ENCODE measurements at places on chromosomes 5 and 9.

DNA sequence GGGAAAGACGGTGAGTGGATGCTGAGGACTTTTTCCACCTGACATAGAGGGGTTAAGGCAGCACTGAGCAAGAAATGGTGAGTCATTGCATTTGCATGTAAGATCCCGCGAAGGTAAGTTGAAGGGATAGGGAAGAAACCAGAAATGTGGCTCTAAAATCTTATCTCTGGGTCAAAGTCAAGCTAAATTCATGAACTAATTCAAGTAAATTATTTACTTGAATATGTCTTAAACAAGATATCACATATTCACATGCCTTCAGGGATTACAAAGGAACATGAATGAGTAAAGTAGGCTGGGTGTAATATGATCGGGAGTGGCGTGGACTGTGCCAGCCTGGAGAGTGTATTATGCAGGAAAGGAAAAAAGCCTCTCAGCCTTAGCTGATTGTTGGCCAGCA lies 74.4 kb upstream of the EQTN start:
- no peak for DNase-seq

DNA sequence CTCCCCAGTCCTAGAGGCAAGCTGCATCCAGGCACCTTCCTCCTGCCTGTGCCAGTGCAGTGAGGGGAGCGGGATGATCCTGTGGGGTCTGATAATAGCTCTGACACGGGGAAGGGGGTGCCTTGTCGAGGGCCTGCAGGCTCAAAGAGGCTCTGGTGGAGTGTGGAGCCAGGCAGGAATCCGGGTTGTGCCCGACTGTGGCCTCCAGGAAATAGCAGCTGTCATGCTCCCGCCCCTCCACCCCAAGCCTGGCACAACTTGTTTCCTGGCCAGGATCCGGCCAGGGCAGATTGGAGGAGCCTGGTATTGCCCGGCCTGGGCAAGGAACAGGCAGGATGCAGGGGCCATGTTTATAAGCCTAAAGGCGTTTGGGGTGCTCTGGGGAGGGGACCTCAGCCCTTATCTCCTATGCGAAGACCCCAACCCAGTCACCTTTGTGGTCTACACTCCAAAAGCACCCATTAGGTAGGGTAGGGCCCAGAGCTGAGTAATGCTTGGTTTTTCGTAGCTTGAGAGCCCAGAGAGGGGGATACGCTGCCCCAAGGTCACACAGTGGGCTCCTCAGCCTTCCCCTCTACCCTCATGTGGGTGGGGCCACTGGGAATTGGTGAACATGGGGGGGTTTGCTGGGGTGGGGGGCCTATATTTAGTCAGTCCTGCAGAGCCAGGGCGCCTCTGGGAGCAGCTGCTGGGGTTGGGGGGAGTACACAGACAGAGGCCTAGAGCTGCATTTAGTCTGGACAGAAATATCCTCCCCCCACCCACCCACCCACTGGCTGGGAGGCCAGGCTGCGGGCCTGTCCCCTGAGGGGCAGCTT lies 12.2 kb downstream of the CXXC5 start:
- no peak for DNase-seq

DNA sequence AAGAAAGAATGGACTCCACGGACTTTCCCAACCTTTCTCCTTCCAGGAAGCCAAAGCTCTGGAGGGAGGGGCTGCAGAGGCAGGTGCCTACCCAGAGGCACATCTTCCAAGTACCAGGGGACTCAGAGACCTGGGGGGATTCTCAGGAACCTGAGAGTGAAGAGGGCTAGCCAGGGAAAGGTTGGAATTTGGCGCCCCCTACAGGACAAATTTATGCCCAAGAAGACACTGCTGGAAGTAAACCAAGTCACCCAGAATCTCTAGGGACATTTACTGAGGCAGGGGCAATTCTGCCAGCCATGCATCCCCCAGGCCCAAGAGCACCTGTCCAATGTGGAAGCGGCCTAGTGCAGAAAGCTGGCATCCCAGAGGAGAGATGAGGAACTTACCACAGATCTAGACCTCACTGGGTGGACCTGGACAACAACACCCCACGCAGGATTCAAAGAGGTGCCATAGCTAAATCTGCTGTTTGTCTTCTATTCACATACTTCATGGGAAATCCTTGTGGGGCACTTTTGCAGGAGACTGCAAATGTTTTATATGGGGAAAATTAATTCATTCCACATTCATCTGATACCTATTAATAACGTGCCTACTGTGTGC lies 25.9 kb upstream of the IDNK start:
- DNase-seq: no peak

GRCh38 chr5:147073098-147073497 lies 161.7 kb upstream of the STK32A start:
- no peak for DNase-seq

GRCh38 chr5:75566710-75567309 lies 44.4 kb upstream of the ANKDD1B start:
- no peak for DNase-seq

DNA sequence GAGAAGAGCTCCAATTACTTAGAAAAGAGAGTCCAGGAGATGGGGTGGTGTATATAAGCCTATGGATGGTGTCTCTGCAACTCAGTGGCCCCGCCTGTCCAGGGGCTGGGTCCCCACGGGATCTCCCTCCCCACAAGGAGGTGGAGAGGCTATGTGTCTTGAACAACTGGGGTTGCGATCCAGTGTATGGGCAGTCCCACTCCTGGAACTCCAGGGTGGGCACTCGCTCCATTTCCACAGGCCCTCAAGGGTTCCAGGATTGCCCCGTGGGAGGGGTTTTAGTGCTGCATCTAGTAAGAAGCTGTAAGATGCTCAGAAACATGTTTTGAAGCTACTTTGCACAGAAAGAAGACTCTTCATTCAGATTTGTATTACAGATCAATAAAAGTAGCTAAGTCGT lies 558 bp upstream of the SMAD5 start:
- no peak for DNase-seq

- DNase-seq: no peak
Measured at GRCh38 chr9:11874414-11874813, 818.8 kb upstream of the TYRP1 start.

DNA sequence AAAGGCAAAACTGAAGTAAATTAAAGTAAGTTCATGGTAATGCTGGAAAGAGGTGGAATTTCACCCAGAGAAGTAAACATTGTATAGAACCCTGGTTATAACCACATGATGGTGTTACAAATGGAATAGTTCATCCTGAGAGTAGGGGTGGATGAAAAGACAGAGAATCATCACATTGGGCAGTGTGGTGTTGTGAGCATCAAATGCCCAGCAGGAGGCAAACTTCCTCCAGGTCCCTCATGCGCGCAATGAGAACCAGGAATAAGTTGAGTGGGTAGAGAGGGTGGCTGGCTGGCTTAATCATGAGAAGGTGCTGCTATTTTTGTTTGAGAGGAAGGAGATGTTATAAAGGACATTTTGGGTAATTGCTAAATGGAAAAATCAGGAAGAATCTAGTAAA lies 163.3 kb upstream of the HMHB1 start:
- no peak for DNase-seq

DNA sequence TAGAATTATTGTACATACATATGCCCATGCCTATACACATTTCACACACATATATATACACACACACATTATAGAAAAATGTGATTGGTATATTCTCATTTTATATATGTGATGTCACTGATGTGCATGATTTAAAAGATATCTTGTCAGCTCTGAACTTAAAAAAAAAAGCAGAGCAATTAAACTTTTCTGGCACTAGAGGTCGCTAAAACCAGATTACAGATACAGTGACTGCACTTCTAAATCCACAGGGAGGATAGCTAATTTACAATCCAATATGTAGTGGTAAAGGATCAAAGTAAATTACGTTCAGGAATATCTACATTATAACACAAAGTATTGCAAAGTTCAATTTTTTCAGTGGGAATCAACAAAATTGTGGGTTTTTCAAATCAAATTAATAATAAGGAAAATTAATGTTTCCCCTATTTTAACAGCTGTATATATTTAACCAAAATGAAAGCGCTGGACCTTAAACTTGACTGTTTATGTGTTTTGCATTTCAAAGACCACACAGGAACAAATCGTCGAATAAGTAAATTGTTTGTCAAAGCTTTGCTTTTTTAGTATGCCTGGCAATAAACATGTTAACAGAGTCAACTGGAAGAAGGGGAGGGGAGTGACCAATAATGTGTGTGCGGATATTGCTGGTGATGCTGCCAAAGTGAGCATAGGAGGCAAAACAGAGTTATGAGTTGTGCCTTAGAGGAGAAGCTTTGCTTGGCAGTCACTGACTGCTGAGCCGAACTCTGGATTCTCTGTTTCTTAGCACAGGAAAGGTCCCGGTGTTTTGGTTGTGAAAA lies 1201.4 kb upstream of the C9orf72 start:
- DNase-seq: no peak

- no peak for DNase-seq
Measured at GRCh38 chr9:136840140-136840876, 2.0 kb upstream of the AJM1 start.

GRCh38 chr5:160438316-160439204 lies 16.9 kb downstream of the PTTG1 start:
- DNase-seq: peak; percentile 27

DNA sequence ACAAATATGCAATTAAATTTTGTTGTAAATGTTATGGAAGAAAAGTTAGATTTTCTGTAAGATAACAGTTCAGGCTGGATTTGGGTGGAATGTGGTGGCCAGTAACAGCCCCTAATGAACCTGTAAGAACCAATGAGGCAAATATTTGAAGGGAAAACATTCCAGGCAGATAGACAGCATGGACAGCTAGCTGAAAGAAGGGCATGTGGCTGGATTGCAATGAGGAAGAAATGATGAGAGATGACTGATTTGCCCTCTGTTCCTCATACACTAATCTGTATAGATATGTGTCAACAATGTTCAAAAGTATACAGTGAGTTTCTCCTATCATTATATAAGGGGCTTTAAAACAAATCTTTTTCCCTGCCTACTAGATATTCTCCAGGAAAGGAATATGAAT lies 58.8 kb downstream of the MAN2A1 start:
- DNase-seq: no peak

DNA sequence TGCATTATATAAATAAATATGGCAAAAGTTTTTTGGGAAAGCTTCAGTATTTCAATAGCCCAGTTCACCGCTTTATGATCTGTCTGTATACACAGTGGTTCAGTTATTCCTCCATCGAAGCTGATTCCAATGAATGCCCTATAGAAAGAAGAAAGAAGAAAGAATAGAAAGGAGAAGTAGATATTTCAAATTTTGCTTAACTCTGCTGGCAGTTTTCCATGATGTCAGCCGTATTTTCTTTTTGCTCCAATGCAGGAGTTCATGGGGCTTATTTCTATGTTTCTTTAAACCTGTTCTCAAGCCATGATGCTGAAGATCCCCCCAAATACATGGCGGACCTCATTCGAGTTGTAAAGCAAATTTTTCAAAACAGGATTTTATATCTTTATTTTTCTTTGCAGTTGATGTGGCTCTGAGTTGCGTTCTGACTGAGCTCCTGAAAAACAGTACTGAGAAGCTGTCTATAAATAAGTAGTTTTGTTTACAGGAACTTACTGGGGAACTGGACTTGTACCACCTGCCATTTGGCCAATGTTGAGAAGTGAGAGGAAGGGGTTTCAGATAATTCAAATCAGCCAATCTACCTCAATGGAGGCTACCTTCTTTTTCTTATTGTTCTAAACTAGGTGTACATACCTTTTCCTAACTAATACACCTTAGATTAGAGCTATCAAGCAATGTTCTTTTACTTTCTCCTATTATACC lies 418.5 kb upstream of the MEF2C start:
- DNase-seq: no peak

DNA sequence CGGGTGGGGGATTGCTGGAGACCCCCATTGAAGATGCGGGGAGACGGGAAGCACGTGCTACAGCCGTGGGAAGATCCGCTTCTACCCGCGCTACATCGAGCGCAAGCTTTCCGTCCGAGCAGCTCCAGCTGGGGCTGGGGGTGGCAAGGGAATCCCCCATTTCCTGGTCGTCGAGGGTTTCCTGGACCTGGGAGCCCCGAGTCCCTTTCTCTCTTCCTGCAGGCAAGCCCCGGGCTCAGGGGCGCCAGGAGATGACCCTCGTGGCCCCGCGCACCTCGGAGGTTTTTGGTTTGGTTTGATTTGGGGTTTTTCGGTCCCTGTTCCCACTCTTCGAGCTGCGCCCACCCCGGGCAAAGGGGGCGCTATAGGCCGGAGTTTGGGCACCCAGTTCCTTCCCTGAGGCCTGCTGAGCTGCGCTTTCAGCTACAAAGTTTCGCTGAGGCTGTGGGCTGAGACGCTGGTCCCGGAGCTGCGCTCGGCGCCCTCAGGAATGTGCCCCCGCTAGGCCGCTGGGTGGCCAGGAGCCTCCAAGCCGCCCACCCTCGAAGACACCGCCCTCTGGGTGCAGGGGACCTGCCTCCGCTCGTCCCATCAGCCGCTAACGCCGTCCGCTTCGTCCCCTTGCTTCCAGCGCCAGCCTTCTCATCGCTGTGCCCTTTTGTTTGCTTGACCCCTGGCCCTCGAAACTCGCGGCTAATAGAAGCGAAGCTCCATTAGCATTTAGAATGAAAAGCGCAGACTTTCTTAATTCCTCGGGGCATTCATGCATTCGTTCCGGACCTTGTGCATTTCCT lies 2.9 kb downstream of the NR4A3 start:
- DNase-seq: no peak

DNA sequence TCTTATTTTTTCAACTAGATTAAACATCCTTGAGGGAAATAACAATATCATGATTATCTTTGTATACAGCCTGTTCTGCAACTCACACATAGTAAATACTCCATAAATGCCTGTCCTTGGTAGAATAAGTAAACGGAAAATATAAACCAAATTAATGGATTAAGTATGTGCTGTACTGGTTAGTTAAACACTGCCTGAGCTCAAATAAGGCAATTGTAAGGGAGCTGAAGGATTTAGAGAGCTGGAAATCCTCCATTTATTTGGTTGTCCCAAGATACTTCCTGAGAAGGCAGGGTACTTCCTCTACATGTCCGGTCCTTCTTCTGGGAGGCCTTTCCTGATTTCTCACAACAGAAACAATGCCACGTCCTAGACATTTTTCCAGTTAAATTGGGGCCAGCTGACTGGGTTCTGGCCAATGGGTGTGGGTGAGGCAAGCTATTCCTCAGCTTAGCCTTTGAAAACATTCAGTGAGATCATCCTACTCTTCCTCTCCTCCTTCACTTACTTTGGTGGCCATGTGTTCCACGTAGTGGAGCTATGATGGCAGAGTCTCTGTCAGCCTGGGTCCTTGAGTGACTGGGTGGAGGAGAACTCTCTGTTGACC lies 8.5 kb upstream of the C1QTNF3 start:
- DNase-seq: no peak

DNA sequence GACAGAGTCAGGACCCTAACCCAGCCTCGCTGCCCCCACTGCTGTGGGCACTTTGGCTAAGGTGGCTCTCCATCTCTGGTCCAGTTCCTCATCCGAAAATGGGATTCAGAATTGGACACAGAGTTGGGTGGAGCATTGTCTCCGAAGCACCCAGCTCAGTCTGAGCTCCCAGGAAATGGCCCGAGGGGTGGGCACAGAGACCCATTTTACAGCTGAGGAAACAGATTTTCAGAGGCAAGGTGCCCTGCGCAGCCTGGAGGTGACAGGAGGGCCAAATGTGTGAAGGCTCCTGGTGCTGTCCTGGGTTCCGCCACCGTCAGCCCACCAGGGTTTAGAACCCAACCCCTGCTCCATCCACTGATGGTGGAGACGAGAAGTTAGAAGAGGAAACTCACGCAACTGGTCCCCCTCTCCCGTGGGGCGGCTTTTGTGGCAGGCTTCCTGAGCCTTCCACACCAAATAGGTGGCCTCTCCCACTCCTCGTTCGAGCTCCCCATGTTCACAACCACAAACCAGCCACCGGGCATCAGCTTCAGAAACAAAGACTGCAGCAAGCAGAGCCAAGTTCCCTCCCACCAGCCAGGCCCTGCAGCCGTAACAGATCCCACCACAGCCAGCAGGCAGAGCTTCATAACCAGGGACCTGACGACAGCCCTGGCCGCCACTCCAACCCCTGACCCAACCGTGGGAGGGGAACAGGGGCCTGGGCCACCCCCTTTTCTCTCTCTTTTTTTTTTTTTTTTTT lies 90.9 kb upstream of the LMX1B start:
- no peak for DNase-seq

All from activated CD4-positive, alpha-beta T cell treated with anti-CD3 and anti-CD28 coated beads, Interleukin-2, amount 50 U/mL, for 24 hours (primary cell).